ENCODE measurements at places on chromosomes 11 and 22.
A peak's percentile ranks its signal among the peaks of the same experiment; 100 is the strongest.

- DNase-seq, result no peak
Observed at GRCh38 chr22:37197451-37198257, 9.6 kb upstream of the C1QTNF6 start.

DNA sequence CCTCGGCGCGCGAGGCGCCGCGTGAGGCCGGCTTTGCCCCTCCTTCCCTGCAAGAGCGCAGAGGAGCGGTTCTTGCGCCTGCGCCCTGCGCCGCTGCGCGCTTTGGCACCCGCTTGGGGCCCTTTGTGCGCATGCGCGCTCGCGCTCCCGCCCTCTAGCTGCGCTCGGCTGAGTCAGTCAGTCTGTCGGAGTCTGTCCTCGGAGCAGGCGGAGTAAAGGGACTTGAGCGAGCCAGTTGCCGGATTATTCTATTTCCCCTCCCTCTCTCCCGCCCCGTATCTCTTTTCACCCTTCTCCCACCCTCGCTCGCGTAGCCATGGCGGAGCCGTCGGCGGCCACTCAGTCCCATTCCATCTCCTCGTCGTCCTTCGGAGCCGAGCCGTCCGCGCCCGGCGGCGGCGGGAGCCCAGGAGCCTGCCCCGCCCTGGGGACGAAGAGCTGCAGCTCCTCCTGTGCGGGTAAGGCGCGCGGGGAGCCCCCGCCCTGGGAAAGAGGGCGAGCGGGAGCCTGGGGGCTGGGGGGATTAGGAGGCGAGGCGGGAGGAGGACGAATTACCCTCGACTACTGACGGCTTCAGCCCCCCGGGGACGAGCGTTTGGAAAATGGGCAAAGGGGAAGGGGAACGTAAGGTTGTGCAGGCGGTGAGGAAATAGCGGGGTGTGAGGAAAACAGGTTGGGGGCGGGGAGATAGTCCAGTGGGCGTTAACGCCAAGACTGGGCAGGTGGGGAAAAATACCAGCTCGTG lies at the start of gene RTN3:
Gene RTN3, plus strand, starts transcription at position 180 of the 745 bp plus-strand sequence. Its CDS starts 137 bp downstream, at position 317.
- peak; percentile 98 for DNase-seq

GRCh38 chr22:35070451-35071093 lies 4.6 kb downstream of the ISX start:
- DNase-seq, result no peak

GRCh38 chr22:39230261-39231196 lies 14.3 kb downstream of the PDGFB start:
- DNase-seq, result no peak

DNA sequence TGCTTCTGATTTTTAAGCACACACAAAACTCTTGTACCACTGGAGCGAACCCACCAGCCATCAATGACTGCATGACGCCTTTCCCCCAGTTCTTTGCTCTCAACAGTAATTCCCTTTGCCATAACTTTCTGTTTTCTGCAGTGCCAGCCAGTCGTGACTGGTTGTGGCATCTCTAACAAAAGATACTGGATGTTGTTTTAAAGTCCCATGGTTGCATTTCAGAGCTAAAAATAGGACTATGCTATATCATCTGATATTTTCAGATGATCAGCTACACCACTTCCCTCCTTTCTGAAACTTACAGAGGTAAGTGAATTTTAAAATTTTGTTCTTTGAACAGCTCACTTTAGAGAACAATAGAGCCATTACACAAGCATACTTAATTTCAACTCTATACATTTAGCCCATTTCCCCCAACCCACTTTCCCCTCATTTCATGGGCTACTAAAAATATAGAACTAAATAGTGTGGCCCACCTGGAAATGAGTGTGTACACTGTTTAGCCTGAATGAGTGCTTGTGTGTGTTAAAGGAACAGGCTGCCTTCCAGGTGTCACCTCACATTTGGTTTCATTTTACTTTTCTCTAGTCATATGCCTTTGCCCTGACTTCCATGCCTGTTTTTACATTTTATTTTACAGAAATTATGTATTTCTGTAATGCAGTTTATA lies 136.9 kb upstream of the ZC3H12C start:
- DNase-seq, result no peak

DNA sequence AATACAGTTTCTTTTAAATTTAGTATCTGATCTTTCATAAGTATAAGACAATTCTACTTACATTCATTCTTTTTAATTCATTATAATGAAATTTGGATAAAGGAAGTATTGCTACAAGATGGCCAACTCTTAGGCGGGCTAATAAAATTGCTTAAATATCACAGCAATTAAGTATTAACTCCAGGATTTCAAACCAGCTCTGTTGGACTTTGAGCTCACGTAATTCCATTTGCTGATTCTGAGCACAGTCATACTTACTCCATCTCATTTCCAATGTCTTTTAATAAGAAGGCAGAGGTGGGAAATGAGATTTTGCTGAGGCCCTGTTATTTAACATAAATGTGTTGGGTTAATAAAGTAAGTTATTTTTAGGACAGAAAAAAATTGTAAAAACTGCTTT lies 748.1 kb downstream of the KCNA4 start:
- DNase-seq, result no peak

- DNase-seq, result no peak
Observed at GRCh38 chr22:23037429-23038333, 32.6 kb upstream of the GNAZ start.

- DNase-seq, result no peak
Observed at GRCh38 chr11:112156956-112157766, 6.7 kb downstream of the IL18 start.

- DNase-seq, result no peak
Observed at GRCh38 chr11:27191639-27192038, 151.0 kb downstream of the BBOX1 start.

DNA sequence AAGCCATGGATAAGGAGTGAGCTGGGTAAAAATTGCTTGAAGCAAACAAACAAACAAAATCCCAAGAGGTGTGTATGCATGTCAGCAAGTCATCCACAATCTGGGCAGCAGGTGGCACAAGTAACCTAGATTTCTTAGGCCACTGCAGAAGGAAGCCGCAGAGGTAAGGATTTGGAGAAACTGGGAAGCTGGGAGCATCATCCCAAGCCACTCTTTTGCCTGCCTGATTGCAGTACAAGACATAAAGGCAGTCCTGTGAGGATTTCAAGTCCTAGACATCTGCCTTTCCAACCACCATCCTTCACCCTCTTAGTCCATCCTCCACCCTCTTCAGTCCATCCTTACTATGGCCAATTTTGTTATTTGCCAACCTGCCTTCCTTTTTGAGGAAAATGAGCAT lies 67.2 kb upstream of the BMAL1 start:
- DNase-seq, result no peak

DNA sequence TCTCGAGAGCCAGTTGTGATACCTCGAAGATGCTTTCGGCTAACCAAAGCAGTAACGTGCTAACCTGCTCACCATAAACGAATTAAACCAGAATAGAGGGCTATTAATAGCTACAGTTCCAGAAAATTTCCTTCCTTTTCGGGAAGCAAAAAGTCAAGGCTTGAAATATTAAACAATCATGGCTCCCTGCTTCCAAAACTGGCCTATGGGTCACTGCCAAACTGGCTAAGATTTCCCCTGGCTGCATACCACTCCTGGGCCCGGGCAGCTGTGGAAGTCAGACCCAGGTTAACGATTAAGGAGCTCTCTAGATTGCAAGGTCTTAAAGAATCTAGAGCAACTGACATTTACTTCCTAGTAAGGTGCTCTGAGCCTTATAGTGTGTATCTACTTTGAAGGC lies 1.7 kb downstream of the AMOTL1 start:
- no peak for DNase-seq

- DNase-seq, result no peak
Observed at GRCh38 chr11:120854988-120855387, 168.9 kb upstream of the TBCEL start.

- DNase-seq, result no peak
Observed at GRCh38 chr11:119699227-119699626, 29.8 kb downstream of the NECTIN1 start.

DNA sequence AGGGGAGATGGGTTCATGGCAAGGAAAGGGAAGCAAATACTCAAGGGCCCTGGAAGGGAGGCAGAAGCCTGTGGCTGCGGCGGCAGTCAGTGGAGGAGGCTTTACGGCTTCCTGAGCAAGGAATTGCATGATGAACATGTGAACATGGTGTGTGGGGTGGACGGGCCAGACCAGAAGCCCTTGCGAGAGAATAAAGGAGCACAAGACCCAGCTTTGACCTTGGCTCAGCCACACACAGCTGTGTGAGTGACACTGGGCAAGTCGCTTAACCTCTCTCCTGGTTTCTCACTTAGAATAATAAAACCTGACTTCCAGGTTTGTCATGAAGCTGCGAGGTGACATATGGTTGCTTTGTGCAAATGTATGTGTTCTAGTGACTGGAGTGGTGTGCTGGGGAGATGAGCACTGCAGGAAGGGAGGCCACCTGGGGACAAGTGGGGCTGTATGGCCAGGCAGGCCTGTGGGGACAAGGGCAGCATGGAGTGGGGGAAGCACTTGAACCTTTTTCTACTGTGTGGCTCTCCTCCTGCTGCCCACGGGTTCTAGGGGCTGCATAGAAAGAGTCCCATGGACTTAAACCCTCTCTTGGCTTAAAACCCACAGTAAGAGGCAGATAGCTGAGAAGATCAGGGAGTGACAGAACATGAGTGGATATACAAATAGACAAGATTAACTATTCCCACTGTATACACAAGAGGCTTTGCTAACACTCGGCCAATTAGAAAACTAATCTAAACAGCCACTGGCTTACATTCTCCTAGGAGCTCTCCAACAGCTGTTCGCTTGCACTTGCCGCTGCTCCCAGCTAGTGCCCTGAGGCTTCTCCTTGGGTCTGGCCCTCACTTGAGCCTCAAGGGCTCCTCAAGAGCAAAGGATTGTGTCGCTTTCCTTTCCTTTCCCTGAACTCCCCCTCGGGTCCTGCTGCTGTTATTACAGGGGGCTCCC lies 67.3 kb upstream of the CDON start:
- DNase-seq, result no peak

GRCh38 chr11:14308114-14308896 lies 50.7 kb downstream of the RRAS2 start:
- no peak for DNase-seq

- DNase-seq, result no peak
Observed at GRCh38 chr11:31803813-31804311, 7.3 kb downstream of the PAX6 start.

- no peak for DNase-seq
Observed at GRCh38 chr22:37407856-37408255, 19.4 kb downstream of the ELFN2 start.

DNA sequence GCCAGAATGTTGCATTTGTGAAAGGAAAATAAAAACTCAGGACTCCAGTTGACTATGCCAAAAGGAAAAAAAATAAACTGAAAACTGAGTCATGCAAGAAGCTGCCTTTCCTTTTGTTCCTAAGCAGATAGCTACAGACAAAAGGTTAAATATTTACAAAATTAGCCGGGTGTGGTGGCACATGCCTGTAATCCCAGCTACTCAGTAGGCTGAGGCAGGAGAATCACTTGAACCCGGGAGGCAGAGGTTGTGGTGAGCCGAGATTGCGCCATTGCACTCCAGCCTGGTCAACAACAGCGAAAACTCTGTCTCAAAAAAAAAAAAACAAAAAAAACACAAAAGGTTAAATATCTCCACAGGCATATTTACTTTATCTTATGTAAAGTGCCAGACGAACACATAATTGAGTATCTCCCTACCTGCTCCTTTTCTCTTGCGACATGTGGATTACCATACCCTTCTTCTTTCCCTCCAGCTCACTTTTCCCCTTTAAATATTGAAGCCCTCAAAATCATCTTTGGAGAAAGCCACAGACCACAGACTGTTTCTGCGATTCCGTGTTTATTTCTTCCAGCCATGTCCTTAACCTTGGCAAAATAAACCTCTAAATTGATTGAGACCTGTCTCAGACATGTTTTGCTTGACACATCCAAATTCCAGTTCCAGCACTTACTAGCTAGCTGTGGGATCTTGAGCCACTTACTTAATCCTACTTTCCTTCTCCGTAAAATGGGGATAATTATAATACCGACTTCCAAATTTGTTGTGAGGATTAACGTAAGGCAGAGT lies 2.3 kb upstream of the SMPD1 start:
- DNase-seq, result no peak

DNA sequence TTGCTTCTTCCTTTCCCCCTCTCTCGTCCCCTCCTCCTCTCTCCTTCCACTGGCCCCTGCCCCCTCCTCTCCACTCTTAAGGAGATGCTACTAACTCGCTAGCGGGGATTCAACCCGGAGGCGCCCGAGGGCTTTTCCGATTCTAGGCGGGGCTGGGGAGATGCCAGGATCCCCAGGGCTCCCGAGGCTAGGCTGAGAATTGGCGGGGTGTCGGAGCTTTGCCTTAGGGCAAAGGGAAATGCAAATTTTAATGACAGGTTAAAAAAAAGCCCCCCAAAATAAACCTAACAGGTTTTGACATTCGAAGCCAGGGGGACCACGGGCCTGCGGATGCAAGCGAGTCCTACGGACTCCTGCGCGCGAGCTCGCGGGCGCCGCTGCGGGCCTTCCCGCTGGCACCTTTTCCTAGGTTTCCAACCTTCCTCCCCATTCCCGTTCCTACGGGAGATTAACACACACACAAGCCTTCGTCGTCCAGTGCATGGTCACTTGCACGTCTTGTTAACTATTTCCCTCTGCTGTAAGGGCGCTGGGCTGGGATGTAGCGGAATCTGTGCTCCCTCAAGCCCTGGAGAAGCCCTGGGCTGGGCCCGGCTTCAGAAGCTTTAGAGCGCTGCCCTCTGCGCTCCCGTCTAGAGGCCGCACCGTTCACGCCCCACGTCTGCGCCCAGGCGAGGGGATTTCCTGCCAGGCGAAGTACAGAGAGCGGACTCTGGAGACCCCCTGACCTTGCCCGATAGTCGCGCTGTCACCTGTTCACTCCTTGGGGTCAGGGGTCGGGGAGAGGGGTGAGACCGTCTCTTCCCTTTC lies 729 bp upstream of the ALX4 start:
- DNase-seq, result no peak

- DNase-seq, result no peak
Observed at GRCh38 chr11:57150454-57150917, 31.3 kb upstream of the LRRC55 start.

- DNase-seq, result no peak
Observed at GRCh38 chr22:20523086-20523983, 15.9 kb downstream of the MED15 start.

- DNase-seq, result no peak
Observed at GRCh38 chr11:132712466-132712865, 819.8 kb downstream of the OPCML start.

Measured in activated CD4-positive, alpha-beta T cell treated with anti-CD3 and anti-CD28 coated beads, Interleukin-2, amount 50 U/mL, for 48 hours (primary cell).